ENCODE measurements at places on chromosomes 2 and 18.

DNA sequence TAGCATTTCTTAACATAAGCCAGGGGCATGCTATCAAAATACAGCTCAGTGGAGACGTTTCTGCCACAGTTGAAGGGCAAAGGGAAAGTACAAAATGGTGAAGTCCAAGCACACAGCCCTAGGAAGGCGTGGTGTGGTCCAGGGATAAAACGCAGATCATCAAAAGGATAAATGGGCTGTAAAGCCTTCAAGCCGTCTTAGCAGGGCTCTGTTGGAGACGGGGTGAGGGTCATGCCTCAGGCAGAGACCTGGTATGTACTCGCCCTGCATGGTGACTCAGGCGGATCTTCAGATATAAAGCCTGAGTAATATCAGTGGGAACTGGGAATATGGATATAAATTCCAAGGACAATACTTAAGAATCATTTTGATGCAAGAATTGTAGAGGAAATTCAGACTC lies 61.2 kb downstream of the NGEF start:
- no peak for DNase-seq

- DNase-seq, result no peak
Measured at GRCh38 chr2:179248024-179248348, 16.6 kb downstream of the SESTD1 start.

- DNase-seq, result no peak
Measured at GRCh38 chr18:61274416-61274960, 58.7 kb upstream of the CDH20 start.

- DNase-seq, result peak; percentile 57
Measured at GRCh38 chr18:55096263-55096951, 137.1 kb upstream of the CCDC68 start.

DNA sequence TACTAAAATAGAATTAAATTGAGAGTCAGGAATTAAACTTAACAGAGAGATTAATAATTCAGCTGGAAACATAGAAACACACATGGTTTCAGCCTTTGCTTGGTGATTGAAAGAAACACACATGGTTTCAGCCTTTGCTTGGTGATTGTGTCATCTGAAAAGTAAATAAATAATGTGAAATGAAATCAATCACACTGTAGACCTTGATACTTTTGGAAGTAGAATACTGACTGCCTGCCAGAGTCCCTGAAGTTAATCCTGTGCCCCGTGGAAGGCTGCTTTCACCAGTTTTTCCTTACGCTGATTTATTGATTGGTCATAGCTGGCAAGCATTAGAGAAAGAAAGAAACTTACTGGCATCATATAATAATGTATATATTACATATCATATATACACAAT lies 1252.7 kb upstream of the FAM98A start:
- no peak for DNase-seq

DNA sequence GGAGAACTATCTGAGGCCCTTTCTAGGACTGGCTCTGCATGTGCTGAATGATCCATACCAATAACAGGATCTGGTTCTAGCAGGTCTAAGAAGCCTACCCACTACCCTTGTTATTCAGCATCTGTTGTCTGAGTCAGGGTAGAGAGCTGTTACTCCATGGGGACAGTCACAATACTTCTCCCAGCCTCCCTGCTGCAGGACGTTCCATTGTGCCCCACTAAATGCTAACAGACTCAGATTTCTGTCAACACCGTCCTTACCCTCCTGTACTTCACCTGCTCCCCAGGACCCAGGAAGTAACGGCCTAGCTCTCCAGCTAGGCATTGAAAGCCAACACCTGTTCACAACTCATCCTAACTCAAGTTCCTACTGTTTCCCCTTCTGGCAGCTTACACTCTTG lies 719.7 kb upstream of the ID2 start:
- DNase-seq, result no peak

- no peak for DNase-seq
Measured at GRCh38 chr2:99153921-99154604, 679 bp downstream of the TSGA10 start.

DNA sequence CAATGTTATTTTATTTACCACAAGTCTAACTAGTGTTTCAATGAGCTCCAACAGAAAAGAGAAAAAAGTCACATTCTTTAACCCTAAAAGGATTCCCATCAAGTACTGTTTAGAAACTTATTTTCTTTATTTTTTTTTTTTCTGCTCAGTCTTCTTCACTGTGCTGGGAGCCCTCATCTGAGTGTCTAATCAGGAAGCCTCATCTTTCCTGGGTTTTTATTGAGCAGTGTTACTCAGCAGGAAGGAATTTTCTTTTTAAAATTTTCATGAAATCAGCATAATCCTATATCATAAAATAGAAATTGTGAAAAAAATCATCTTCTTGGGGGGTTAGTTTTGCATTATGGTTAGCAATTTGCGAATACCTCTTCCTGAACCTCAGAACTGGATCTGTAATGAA lies 453.8 kb downstream of the CDH2 start:
- no peak for DNase-seq

DNA sequence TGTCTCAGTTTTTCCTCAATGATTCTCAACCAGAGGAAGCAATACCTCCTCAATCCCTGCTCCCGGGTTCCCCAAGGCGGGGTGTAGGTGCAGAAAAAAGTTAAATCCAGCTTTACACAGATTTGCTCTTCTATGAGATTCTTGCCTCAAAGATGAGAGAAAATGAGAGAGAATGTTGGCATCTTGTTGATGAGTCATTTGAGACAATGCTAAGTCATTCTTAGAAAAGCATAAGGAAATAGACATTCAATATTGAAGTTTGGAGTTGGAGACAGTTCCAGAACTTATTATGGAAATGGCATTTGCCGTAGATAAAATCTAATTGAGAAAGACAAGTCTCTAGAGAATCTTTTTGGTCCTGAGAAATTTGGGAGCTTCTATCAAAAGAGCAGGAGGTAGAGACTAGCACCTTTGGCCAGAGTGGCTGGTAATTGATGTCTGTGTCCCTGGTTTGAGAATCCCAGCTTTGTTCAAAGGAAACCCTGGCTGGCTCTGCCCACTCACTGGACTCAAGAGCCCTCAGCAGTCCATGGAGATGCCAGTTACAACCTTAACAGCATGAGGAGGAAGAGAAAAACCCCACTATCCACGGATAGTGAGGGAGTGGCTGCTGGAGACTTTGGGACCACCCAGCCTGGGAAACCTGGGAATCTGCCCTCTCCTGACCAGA lies 181.2 kb downstream of the FAM124B start:
- DNase-seq, result no peak

- DNase-seq, result no peak
Measured at GRCh38 chr2:119104414-119104813, 54.1 kb downstream of the C1QL2 start.

- no peak for DNase-seq
Measured at GRCh38 chr2:136751406-136751805, 13.9 kb upstream of the THSD7B start.

DNA sequence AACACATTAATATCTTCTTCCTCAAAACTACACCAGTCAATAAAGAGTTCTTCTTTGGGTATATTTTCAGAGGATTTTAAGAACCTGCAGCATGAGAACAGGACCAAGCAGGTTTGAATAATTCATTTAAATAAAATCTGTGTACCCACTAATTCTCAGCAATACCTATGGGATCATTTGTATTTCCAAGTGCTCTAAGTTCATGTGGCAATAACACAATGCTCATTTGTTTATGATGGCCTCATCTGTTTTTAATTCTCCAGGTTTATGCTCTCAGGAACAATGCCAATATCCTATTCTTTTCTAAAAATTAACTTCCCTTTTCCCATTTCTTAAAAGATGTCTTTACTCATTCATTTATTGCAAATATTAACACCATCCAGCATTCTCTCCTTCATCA lies 264.7 kb downstream of the METTL4 start:
- no peak for DNase-seq

DNA sequence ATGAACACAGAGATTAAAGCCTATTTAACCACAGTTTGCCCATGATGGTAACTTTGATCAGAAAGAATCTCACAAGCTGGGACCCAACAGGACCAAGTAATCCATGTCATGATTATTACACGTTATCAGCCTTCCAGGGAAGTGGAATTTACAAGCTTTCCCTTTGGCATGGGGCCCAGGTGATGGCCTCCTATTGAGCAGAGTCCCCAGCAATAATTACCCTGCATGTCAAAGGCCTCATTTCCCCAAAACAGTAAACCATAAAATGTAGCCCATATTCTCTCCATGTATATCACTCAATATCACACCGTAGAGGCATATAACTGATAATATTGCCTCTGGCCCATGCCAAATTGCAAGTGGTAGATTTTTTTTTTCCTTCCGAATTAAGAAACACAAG lies 38.9 kb downstream of the PRKRA start:
- no peak for DNase-seq

- no peak for DNase-seq
Measured at GRCh38 chr2:98468621-98469236, 24.1 kb downstream of the INPP4A start.

GRCh38 chr2:190468814-190469569 lies 60.8 kb downstream of the MFSD6 start:
- peak; percentile 89 for DNase-seq

DNA sequence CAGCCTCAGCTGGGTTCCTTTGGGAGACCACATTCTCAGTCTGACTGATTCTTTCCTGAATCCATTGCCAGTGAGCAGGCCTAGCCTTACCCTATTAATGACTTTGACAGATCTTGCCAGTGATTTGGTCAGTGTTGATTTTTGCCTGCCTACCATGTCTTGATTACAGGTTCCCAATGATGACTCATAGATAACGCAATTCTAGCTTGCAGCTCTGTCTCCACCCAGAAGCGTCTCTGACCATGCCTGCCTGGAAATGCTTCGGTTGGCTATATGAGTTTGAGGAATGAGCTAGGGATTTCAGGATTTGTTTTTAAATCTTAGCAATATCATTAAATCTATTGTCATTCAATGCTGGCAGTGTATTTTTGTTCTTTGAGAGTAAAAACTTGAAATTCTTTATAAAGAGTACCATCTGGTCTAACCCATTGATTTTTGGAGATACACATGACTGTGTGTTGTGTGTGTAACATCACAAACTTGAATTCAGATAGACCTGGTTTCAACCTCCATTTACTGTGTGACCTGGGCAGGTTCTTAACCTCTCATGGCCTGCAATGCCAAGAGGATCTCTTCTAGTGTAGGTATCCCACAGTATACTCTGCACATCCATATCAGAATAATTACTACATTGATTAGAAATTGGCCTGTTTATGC lies 57.0 kb downstream of the CCDC150 start:
- no peak for DNase-seq

DNA sequence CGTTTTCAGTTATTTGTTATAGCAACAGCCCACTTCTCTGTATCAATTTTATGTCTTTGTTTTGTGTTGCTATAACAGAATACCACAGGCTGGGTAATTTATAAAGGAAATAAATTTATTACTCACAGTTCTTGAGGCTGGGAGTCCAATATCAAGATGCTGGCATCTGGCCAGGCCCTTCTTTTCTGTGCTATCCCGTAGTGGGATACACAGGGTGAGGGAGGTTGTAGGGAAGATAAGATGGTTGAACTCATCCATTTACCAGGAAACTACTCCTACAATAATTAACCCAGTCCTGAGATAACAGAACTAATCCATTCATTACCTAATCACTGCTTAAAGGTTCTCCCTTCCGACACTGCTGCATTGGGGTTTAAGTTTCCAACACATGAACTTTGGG lies 220.7 kb downstream of the TPGS2 start:
- DNase-seq, result no peak

GRCh38 chr2:85342156-85342555 lies 12.2 kb downstream of the RETSAT start:
- DNase-seq, result no peak

GRCh38 chr18:74506448-74507084 lies 10.4 kb downstream of the CNDP2 start:
- no peak for DNase-seq

DNA sequence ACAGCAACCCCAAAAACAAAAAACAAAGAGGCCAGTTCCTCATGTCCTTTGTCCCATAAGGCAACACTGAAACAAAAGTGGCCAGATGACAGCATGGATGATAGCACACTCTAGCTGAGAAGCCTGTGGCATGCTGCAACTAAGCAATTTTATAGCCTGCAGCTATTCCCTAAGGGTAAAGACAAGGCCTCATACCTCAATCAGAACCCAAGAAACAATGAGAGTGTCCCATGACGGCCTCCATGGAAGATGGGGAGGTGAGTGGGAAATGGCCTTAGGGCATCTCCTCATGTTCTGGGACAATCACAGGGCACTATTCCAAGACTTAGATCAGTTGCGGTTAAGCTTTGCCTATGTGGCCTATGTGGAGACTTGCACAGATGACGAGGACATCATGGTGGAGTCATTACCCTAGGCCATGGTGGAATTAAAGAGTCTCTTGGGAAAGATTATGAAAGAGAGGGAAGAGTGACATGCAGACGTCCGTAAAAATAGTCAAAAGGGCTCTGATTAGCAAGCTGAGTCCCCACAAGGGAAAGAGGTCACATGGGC lies 103.1 kb downstream of the INO80D start:
- no peak for DNase-seq

DNA sequence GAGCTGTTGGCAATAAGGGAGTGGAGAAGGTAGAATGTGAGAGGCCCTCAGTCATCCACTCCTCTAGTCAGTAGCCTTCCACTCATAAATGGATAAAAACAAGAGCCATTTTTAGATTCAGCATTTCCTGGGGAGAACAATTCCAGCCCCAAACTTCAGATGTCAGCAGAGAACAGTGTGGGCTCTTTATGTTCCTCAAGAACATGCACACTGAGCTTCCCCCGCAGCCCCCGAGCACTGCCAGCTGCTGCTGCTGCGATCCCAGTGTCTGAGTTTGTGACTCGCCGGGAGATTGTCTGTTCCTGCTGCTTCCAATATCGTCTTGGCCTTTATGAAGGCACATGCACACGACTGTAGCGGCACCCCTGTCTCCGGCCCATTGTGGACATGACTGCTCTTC lies 143.7 kb upstream of the CTNNA2 start:
- DNase-seq, result peak; percentile 45

DNA sequence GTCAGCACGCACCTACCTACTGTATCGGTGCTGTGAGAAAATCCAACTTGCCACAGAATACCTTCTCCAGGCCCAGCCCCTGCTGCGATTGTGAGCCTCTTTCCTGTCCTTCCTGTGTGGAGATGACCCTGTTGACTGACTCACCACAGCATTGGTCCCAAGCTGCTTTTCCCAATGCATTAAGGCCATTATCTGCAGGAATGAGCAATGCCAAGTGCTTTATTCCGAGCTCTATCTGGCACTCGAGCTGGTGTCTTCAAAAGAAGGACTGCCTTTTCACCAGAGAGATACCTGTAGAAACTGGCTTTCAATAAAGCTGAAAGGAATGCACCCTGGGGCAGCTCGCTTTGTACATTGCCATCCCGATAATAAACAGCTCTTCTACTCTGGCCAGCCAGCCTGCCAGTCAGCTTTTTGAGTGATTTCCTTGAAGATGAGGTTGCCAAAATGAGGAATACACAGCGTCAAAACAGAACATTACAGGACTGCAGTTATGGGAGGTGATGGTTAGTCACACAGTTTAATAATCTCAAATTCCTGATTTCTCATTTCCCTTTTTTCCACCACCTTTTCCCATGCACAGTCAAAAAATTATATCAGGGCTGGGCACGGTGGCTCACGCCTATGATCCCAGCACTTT lies 8.3 kb upstream of the RNF103 start:
- DNase-seq, result no peak

- no peak for DNase-seq
Measured at GRCh38 chr2:107932488-107932887, 53.8 kb upstream of the SLC5A7 start.

- DNase-seq, result no peak
Measured at GRCh38 chr2:155273323-155273722, 574.8 kb downstream of the KCNJ3 start.

- no peak for DNase-seq
Measured at GRCh38 chr2:178819992-178820391, 12.8 kb upstream of the TTN start.
